ENCODE measurements at places on chromosomes 11 and 22.

- no peak for DNase-seq
Measured at GRCh38 chr11:133545199-133545803, 13.0 kb upstream of the OPCML start.

DNA sequence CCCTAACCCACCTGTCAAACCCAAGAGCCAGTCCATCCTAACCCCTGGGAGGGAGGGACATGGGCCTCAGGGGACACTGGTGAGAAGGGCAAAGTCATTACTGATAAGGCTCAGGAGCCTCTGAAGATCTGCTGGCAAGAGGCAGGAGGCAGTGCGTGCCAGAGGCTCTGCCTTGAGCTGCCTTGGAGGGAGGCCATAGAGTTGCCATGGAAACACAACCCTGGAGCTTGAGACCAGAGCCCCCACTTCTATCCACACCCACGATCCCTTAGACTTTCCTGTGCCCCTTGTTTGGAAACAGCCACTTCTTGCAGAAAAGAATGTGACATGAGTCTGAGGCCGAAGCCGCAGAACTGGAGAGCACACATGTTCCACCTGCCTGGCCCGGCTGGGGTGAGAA is 89.7 kb upstream of the CSNK2A3 start:
- no peak for DNase-seq

DNA sequence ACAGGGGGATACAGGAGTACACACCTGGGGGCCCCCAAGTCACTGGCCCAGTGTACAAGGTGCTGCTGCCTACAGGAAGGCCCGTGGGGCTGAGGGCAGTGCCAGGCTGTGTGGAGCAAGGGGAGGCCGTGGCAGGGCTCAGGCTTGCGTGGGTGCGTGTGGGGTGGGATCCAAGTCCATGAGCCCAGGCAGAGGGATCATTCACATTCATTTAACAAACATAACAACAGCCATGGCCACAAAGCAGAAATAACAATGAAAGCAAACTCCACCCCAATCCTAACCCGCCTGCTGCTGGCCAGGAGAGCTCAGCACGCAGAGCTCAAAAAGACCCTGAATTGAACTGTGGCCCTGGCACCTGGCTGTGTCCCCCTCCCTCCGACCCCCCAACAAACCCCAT is 17.0 kb upstream of the SCGB1A1 start:
- DNase-seq = no peak

DNA sequence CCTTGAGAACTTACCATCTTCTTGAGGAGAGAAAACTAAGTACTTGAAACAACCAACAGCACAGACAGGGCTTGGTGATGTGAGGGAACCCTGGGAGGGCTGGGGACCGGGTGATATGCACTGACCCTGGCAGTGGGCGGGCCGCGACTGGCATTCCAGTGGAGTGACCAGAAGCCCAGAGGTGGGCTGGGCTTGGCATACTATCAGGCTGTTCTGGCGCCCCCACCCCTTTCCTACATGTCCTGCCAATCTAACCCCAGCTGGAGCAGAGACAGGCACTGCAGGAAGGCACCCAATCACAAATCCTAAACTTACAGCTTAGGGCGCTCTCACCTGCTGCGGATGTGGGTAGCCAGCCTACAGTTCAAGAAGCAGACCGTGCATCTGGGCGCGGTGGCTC is 54.0 kb upstream of the GCAT start:
- DNase-seq = no peak

DNA sequence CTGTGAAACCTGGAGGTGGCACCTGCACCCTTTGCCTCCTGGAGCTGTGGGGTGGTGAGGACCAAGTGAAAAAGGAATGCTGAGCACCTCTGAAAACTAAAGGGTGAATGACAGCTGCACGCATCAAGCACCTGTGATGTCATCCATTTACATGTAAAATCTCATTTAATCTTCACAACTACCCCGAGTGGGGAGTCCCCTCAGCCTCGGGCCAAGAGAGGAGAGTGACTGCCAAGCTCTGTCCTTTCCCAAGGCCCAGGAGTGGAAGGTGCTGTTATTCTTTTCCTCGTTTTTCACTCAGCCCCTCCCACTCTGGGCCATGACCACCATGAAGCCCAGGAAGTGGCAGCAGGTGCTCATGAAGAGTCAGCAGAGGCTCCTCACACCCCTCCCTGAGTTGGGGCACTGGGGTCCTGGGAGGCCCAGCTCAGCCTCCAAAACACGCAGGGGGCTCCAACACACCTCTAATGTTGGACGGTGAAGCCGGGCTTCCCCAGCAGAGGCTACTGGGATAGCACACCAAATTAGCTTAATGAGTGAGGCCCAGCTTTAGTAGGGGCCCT is 35.7 kb downstream of the NECTIN1 start:
- no peak for DNase-seq

DNA sequence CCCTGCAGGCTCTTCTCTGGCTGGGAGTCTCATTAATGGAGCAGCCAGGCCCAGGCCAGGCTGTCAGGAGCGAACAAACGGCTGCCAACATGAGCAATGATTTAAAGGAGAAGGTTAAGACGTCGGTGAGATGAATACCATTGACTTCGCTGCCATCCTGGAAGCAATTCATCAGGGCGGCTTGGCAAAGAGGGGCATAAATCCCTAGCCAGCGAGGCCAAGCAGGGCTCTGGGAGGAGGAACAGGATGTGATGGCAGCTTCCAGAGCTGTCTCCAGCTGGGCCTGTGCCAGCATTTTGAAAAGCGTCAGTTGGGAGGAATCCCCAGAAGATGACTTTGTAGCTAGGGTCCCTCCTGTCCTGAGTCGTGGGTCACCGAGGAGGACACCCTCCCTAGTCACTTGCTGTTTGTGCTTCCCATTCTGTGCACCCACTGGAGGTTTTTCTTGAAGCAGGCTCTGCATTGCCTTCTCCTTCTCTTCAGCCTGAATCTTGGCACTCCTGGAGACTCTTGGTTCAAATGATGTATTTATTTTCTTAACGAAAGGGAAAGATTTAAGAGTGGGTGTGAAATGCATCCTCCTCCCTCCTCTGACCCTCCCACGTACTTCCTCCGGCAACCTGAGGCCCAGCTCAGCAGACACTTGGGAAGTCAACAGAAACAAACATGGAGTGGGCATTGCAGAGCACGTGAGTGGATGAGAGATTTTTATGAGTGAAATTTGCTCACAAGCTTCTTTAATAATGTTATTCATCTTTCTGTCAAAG is 476.3 kb upstream of the CADM1 start:
- DNase-seq = no peak

Data from SW480 (cell line).